ENCODE measurements at places on chromosomes 12 and 14.

DNA sequence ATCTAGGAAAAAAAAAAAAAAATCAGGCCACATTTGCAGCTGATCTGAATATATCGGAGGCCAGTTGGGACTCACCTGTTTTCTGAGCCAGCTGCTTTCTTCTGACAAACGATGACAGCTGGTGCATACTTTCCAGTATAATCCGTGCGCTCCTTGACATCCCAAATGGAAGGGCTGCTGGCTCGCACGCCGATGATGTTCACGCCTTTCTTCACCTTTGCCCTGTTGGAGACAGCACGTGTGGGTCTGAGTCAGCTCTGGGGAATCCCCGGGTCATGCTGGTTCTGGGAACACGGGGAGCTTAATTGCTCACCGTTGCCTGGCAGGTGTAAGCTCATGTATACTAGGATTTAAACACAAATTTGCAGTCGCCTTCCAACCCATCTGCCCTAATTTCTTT is 372.8 kb downstream of the TMEM132D start:
- no peak for DNase-seq

GRCh38 chr12:130881548-130881947 is 9.7 kb downstream of the RAN start:
- DNase-seq: no peak

DNA sequence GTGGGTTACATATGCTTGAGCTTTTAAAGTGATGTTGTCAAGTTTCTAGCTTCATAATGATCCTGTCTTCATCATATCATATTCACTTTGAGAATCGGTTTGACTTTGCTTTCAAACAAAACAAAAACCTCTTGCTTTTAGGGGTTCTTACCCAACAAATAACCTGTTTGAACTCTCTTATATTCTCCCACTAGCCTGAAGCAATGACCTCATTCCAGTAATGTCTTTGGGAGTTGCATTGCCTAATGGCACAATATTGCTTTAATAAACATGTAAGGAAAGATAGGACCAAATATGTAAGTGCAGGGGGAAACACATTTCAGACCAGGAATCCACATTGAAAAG is 27.7 kb downstream of the WBP11 start:
- no peak for DNase-seq

- DNase-seq: no peak
Observed at GRCh38 chr14:89578156-89578555, 161.1 kb upstream of the FOXN3 start.

- no peak for DNase-seq
Observed at GRCh38 chr12:51901121-51901817, 6.0 kb upstream of the ACVRL1 start.

- DNase-seq: no peak
Observed at GRCh38 chr14:58713677-58714076, 75.9 kb downstream of the DACT1 start.

- no peak for DNase-seq
Observed at GRCh38 chr14:92973261-92973797, 50.4 kb downstream of the CHGA start.

- no peak for DNase-seq
Observed at GRCh38 chr14:102691763-102692162, 85.5 kb upstream of the TRAF3 start.

DNA sequence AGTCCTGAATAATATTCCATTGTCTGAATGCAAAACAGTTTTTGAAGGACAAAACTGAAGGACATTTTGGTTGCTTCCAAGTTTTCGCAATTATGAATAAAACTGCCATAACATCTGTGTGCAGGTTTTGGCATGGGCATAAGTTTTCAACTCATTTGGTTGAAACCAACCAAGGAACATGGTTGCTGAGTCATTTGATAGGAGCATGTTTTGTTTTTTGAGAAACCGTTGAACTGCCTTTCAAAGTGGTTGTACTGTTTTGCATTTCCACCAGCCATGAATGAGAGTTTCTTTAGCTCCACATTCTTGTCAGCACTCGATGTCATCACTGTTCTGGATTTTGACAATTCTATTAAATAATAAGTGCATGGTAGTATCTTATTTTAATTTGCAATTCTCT is 23.0 kb upstream of the GSG1 start:
- no peak for DNase-seq

- peak; percentile 85 for DNase-seq
Observed at GRCh38 chr12:1830981-1831963, 10.9 kb downstream of the LRTM2 start.

- no peak for DNase-seq
Observed at GRCh38 chr12:128266086-128266485, 884 bp upstream of the TMEM132C start.

- no peak for DNase-seq
Observed at GRCh38 chr12:106049105-106049504, 89.6 kb downstream of the NUAK1 start.

- DNase-seq: no peak
Observed at GRCh38 chr14:66121859-66122258, 364.3 kb upstream of the CCDC196 start.

- no peak for DNase-seq
Observed at GRCh38 chr14:64707661-64708060, 3.4 kb downstream of the PLEKHG3 start.

Data from DMS79 (cell line).